Activated naive CD4-positive, alpha-beta T cell treated with anti-CD3 and anti-CD28 coated beads for 36 hours (primary cell): ENCODE measurements at places on chromosomes 13 and 19. TPM values are rescaled to one million over a fixed set of nuclear protein-coding genes. Genes with fewer than 3 reads are reported as not detected.
A peak's percentile ranks its signal among the peaks of the same experiment; 100 is the strongest.

Gene ERICH4
- not detected for total RNA-seq

Gene ERICH6B
- not detected for total RNA-seq

DNA sequence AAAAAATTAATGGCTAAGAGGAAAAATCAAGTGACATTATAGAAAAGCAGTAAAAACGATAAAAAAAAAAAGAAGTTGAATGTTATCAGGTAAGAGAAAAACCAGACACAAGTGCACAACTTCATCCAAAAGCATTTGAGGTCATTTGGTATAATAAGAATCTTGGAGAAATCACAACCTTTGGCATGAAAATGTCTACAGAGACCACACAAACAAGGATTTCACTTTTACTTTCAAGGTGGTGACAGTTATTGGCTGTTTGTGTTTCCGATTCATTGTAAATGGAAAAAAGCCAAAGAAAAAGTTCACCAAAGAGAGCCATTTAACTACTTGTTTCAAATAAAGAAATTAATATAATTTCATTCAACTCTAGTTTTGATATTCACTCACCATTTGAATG lies 1193.5 kb downstream of the PCDH9 start:
- H3K4me1 ChIP-seq: no peaks in the 10 kb centered on the region
- no peaks in the 10 kb centered on the region for H3K27me3 ChIP-seq
- no peaks in the 10 kb centered on the region for H3K36me3 ChIP-seq

- H3K27me3 ChIP-seq: no peaks in the 10 kb centered on the region
- no peak overlapping the region for H3K4me3 ChIP-seq
- H3K27ac ChIP-seq: no peak overlapping the region
- H3K4me1 ChIP-seq: peaks cover 85% of the 10 kb centered on the region
- H3K36me3 ChIP-seq: peaks cover 24% of the 10 kb centered on the region
Observed at GRCh38 chr19:18842166-18842565, 10.4 kb downstream of the UPF1 start.

DNA sequence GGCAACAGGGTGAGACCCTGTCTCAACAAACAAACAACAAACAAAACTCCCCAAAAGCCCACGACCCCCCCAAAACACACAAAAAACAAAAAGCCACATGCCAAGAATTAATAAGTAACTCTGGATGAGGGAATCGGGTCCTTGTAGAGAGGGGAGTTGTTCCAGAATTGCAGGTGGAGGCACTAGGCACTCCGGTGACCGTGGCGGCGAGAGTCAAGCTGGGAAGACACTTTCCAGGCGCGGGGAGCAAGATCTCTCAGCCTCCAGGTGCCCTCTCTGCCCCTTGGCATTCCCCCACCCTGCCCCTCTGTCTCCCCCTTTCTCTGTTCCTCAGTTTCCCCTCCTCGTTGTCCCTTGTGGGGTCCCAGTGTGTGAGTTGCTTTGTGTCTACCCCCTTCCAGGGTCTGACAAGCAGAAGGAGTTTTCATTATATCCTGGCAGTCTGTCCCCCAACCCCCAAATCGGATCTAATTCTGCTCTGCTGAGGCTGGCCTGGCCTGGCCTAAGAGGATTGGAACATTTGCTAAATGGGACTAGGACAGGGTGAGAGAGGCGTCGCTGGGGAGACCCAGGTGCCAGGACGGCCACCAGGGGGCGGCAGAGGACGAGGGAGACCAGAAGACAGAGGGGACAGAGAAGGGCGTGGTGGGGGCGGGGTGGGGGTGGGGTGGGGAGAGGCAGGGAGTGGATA lies 8.3 kb upstream of the CRX start:
- H3K36me3 ChIP-seq: no peaks in the 10 kb centered on the region
- H3K27me3 ChIP-seq: peaks cover 2% of the 10 kb centered on the region
- no peaks in the 10 kb centered on the region for H3K4me1 ChIP-seq
- no peak overlapping the region for H3K27ac ChIP-seq
- DNase-seq: peak; percentile 83

GRCh38 chr13:45768656-45769479 lies 66.7 kb downstream of the CBY2 start:
- no peak for DNase-seq
- no peak overlapping the region for H3K4me3 ChIP-seq
- peaks cover 4% of the 10 kb centered on the region for H3K4me1 ChIP-seq
- no peak overlapping the region for H3K27ac ChIP-seq

DNA sequence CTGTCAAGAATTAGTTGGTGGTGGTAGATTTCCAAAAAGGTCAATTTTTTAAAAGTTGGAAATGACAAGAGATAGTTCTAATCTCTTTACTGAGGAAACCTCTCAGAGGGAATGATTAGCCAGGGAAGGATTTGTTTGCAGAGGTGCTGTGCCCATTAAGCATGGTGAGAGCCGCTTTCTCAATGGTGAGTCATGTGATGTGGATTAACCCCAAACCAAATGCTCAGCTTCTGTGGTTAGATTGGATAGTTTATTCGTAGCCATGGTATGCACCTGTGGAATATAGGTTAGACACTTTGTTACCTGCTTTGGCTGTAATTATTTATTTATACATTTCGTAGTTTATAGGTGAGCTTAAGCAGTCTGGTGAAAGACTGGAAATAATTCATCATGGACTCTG lies 7.1 kb downstream of the HNRNPM start:
- H3K4me1 ChIP-seq: peaks cover 86% of the 10 kb centered on the region
- peak overlapping the region; percentile 33 for H3K27ac ChIP-seq
- no peak overlapping the region for H3K4me3 ChIP-seq
- no peak for DNase-seq
